ENCODE measurements at places on chromosomes 11 and 22.

- no peak for DNase-seq
Measured at GRCh38 chr11:125165111-125165842, 726 bp downstream of the PKNOX2 start.

- no peak for DNase-seq
Measured at GRCh38 chr22:44405661-44406060, 92.4 kb downstream of the RTL6 start.

GRCh38 chr22:24584166-24584790 is 8.6 kb downstream of the LRRC75B start:
- no peak for DNase-seq

- DNase-seq, result no peak
Measured at GRCh38 chr22:35421121-35421520, 21.2 kb downstream of the MCM5 start.

- DNase-seq, result peak; percentile 92
Measured at GRCh38 chr11:114159802-114160632, 100.5 kb downstream of the ZBTB16 start.

DNA sequence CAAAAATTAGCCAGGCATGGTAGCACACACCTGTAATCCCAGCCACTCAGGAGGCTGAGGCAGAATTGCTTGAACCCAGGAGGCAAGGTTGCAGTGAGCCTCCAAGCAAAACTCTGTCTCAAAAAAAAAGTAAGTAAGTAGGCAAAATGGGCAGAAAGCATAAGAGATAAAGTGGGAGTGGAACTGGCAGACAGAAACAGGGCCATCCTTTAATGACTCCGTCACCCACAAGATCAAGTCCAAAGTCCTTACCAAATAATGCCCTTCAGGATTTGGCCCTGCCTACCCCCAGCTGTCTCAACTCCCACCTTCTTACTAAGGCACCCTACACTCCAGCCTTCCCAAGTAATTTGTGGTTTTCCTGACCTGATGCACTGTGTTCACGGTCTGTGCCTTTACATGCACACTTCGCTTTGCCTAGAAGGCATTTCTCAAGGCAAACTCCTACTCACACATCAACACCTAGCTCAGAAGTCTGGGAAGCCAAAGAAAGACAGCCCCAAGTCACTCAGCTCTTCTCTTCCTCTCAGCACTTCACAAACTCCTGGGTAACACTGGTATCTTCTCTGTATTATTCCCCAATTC is 6.1 kb downstream of the MAPK1 start:
- DNase-seq, result no peak

- no peak for DNase-seq
Measured at GRCh38 chr11:108220721-108221336, 1.6 kb downstream of the NPAT start.

GRCh38 chr22:25908212-25908611 is 166.2 kb downstream of the MYO18B start:
- DNase-seq, result no peak

GRCh38 chr11:47406896-47407745 is 1.3 kb upstream of the SLC39A13 start:
- no peak for DNase-seq

GRCh38 chr11:121576531-121576930 is 123.8 kb upstream of the SORL1-AS1 start:
- DNase-seq, result no peak

DNA sequence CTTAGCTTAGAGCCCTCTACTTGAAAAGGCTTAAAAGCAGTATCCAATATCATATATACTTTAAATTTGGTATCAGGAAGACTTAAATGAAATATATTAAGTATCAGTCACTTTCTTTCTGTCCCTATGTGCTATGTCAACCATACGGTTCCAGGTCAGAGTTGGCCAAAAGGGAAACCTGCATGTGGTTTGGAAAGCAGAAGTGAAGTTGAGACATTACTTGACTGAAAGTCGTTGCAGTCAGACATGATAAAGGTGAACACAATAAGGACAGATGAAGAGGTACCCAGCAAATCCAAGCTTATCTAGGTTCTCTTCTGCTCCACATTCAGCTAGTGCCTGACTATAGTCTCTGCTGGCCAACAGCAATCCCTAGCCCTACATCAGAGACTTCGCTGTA is 336.8 kb downstream of the KCNA4 start:
- no peak for DNase-seq

- no peak for DNase-seq
Measured at GRCh38 chr11:43950311-43950855, 7.9 kb downstream of the C11orf96 start.

GRCh38 chr11:72058416-72059034 is 21.8 kb downstream of the NUMA1 start:
- DNase-seq, result no peak

GRCh38 chr11:12642806-12643428 is 31.3 kb upstream of the TEAD1 start:
- no peak for DNase-seq

DNA sequence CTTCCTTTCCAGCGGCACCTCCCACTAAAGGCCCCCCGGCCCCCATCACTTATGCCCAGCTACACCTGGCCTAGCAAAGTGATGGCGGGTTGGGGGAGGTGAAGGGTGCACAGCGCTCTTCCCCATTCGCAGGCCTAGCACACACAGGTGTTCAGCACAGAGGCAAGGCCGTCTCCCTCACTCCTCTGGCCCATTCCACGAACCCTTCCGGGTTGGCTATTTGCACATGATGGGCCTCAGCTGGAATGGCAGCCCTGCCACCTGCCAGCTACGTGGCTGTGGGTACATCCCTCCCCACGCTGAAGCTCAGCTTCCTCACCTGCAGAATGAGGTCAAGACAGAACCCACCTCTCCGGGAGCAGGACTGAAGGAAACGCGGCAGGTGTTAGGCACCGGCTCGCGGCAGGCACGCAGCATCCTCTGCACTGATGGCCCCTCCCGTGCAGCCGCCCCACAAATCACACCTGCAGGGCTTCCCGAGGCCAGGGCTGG is 4.8 kb downstream of the KIAA0930 start:
- DNase-seq, result no peak

- DNase-seq, result no peak
Measured at GRCh38 chr11:120579611-120580031, 68.1 kb downstream of the GRIK4 start.

GRCh38 chr11:10659339-10660216 is 34.0 kb downstream of the IRAG1 start:
- no peak for DNase-seq

DNA sequence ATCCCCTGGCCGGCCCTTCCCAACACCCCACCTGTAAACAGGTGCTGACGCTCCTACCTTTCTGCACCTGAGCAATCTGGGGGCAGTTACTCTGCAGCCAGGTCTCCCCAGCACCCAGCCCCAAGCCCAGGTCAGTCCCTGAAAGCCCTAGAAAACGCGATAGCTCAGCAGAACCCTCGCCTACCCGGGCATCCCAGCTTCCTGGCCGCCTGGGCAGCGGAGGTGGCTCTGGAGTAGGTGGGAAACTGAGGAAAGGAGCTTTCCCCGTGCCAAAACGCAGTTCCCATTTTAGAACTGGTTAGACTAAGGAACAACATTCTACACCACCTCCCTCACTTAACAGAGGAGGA is 445 bp downstream of the SYTL2 start:
- DNase-seq, result no peak

DNA sequence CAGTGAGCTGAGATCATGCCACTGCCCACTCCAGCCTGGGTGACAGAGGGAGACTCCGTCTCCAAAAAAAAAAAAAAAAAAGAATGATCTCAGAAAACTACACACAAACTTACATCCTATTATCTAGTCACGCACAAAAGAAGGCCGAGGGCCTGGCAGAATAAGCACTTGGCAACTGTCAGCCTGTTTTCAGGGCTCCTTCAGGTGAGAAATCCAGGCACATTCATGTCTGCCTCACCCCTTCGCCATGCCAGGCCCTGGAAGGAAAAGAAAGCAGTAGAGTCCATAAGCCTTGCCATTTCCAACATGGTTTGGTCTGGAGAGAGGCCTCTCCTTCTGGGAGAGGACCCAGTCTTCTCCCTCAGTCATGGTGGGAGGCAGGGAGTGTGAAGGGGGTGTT is 30.9 kb downstream of the C11orf58 start:
- no peak for DNase-seq

GRCh38 chr11:96038046-96038445 is 114.1 kb upstream of the MTMR2 start:
- no peak for DNase-seq

GRCh38 chr22:47042861-47043496 is 280.5 kb downstream of the TBC1D22A start:
- DNase-seq, result no peak

DNA sequence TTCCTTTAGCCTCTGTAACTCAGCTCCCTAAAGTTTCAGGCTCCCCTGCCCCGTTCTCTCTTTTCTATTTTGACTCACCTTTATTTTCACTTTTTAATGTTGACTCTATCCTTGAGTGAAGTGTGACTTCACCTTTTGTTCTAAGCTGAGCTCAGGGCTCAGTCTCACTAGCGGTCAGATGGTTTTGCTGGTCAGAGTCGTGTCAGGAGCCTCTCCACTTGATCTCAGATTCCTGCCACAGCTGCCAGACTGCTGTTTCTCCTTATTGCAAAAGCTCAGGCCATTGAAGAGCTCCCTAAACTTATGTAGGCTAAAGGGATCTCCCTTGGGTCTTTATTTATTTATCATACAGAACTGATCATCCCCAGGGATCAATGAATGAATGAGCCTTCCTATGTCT is 13.7 kb upstream of the POU2AF2 start:
- no peak for DNase-seq

GRCh38 chr11:76684516-76684915 is 14.0 kb upstream of the LRRC32 start:
- no peak for DNase-seq

DNA sequence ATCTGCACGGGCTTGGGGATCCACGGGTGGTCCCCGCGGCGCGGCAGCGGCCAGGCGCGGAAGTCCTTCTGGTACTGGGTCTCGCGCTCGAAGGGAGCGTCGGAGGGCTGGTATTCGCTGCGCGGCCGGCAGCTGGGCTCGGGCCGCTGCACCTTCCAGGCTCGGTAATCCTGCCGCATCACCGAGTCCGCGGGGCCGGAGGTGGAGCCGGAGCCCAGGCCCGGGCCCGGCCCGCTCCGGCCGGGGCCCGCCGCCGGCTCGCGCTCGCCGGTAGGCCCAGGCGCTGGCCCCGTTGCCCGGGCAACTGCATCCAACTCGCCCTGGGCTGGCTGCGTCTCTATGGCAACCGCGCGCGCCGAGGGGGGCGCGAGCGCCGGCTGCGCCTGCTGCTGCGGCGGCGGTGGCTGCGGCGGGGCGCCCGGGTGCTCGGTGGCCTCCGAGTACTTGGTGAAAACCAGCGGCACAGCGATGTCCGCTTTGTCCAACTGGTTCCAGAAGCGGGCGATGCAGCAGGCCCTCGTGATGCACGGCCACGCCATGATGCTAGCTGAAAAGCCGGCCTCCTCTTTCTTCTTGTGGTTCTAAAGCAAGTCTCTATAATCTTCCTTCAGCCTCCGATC is 897 bp downstream of the MAP6 start:
- DNase-seq, result no peak

- no peak for DNase-seq
Measured at GRCh38 chr11:36326524-36327419, 30.7 kb downstream of the PRR5L start.

- DNase-seq, result no peak
Measured at GRCh38 chr11:95102733-95103132, 13.1 kb downstream of the ENDOD1 start.

GRCh38 chr11:95451261-95451660 is 220.3 kb upstream of the SESN3 start:
- no peak for DNase-seq

DNA sequence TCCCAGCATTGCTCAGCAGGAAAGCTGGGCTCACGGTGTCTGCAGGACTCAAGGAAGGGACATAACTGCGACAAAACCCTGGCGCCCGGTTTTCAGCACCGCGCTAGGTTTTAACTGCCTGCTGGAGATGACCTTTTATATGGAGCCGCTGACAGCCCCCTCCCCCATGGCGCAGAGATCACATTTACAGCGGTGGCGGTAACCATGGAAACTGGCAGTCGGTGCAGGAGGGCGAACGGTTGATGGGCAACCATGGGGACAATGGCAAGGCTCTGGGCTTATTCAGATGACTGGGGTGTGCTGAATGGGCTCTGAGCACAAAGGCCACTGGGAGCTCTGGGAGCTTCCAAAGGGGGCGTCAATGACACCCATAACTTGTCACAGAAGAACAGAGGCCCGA is 37.2 kb downstream of the CELSR1 start:
- DNase-seq, result no peak

- DNase-seq, result no peak
Measured at GRCh38 chr22:39463931-39464390, 7.1 kb downstream of the MGAT3 start.

DNA sequence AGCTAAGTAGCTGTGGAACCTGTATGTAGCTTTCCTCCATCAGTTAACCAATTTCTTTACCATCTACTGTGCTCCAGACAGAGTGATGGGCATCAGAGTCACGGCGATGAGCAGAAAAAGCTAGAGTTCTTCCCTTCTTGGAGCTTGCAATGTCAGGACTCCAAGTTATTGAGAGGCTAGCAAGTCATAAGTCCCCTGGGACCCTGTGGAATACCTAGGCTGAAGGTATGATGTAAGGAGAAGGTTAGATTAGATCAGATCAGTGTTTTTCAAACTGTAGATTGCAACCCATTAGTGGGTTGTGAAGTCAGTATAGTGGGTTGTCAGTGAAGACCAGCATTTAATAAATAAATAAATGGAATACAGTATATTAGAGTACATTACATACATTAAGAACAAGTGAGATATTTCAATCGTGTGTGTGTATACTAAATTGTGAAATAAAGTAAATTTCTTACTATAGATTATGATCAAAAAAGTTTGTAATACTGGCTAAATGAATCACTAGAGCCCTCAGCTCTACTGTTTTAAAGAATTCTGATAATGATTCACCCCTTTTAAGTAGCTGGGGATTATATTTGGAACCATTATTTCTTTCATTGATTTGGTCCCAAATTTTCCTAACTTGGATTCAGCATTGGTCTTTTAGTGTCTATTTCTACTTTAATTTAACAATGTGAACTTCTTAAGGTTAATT is 52.3 kb downstream of the RASSF10 start:
- no peak for DNase-seq

GRCh38 chr11:83566950-83567349 is 280.8 kb upstream of the CCDC90B start:
- DNase-seq, result peak; percentile 77

DNA sequence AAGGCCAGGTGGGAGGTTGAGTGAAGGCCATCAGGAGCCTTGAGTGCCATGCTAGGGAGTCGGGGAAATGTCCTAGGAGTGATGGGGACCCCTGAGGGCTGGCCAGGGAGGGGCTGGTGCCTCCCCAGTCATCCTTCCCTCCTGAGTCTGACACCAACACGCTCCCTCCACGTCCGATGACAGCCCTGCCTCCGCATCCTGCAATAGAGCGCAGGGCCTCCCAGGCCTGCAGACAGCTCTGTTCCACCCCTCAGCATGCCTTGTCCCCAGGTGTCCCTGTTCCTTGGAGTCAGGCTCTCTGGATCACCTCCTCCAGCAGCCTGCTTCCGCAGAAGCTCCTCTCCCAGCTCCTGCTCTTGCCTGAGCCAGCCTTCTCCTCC is 3.1 kb downstream of the RAC2 start:
- DNase-seq, result no peak

GRCh38 chr11:63919267-63920125 is 2.5 kb upstream of the RCOR2 start:
- DNase-seq, result no peak

Measured in epithelial cell of prostate (primary cell).